ENCODE measurements at places on chromosomes 13 and 19.

DNA sequence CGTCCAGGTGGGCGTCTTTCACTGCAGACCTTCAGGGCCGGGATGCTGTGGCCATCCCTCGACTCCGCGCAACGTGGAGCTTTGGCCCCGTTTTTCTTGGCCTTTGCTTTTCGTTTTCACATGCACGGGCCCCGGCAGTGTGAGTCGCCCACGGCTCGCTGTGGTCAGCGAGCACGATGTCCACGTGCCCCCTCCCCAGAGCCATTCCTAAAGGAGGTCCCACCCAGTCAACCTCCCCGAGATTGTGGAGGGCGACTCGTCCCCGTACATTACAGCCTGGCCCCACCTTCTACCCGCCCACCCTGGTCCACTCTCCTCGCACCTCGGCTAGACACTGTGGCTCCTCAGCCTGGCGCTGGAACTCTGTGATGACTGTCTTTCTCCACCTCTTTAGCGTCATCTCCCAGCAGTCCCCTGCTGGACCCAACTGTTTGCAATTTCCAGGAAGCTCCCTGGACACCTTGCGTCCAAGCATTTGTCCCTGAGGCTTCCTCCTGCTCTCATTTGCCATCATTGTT lies 405 bp downstream of the ZNF446 start:
- no peak for DNase-seq

DNA sequence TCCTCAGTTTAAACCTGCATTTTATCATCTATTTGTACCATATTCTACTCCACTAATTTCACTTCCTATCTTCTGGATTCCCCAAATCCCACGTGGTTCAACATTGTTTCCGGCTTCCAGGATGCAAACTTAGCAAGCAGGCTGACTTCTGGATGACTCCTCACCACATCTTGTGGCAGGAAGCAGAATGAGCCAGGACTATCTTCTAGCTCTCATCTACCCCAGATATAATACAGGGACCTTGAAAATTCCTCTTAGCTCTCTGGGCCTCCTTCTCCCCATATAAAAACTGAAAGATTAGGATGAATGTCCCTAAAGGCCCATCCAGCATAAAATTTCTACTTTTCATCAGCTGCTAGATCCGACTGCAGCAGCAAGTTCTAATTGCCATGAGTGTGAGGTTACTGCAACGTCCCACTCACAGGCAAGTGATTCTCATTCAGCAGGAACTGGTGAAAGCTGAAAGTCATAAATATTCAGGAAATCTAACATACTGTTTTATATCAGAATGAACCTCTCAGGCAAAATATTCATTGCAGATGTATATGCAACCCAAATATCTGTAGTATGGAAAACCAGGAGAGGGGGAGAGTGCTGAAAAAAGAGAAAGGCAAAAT lies 93.4 kb downstream of the KCTD12 start:
- no peak for DNase-seq

DNA sequence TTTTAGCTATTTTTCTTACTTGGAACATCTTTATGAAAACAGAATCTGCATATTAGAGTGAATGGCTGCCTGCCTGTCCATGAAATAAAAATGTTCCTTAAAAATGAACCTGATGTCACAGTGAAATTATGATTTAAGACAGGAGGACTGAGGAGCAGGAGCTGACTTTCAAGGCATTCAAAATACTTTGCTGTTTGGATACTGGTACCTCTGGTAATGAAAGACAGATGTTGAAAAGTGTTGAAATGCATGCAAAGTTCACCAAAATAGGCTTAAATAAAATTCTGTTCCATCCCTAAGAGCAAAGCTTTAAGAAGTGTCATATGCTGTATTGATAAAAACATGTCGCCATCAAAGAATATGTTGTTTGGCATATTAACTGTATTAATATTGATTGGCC lies 1.7 kb downstream of the ARHGEF7 start:
- no peak for DNase-seq

GRCh38 chr19:7916955-7917266 lies 2.3 kb downstream of the TGFBR3L start:
- DNase-seq, result no peak

GRCh38 chr13:97537110-97537509 lies 103.1 kb downstream of the RAP2A start:
- DNase-seq, result no peak

Measured in stimulated activated CD4-positive, alpha-beta T cell treated with anti-CD3 and anti-CD28 coated beads, Interleukin-1b, Interleukin-23, amount 100 ng/mL, for 1 hour (primary cell).